ENCODE measurements at places on chromosomes 6 and 20.

DNA sequence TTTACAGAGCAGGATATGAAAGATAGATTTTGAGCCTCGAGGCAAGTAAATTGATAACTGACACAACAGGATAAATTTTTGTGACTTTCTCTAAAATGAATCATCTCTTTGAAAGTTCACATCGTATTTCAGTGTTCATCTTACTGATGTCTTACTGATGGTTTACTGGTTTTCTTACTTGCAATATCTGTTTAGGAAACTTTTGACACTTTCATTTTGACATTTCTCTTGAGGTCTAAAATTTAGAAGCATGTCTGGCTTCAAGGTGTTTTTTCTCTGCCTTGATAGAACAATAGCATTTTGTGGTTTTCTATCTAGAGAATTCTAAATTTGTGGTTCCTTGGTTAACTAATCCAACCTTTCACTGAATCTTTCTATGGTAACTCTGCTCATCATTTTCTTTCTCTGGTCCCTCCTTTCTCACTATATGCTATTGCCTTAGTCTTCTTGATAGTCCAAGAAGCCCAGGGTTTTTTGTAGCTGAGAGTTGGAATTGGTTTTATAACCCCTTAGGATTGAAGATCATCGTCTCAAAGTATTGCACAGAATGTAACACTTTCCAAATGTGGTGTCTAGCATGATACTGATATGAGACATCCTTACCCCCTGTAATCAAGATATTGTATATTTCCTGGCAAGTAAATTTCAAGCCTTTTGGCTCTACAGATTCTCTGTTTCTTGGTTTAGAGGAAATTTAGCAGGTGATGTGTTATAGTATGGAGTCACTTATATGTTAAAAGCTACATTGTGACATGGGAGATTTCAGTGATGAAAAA is 98.7 kb downstream of the RNF144B start:
- no peak for DNase-seq

DNA sequence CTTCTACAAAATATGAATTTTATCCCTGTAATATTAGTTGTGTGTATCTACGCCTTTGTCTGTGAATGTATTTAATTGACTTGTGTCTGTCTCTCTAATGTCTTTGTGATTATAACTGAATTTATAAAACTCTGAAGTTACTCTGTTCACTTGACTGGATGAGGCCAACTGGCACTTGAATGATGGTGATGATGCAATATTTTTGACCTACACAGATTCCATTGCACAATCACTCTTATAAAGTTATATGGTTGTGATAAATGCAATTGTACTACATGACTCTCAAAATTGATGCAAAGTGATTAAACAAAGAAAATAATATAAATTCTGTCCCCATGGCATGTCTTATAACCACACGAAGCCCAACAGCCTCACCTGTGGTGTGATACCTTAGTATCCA is 287.3 kb upstream of the PLN start:
- no peak for DNase-seq

GRCh38 chr6:4359108-4359730 is 223.8 kb upstream of the ECI2 start:
- DNase-seq = no peak

GRCh38 chr6:45118754-45119153 is 209.4 kb upstream of the RUNX2 start:
- DNase-seq = no peak

- DNase-seq = peak; percentile 47
These were observed 85.9 kb upstream of the TRAF3IP2 start for GRCh38 chr6:111691345-111692225.

GRCh38 chr6:106147476-106147875 is 61.3 kb downstream of the PRDM1 start:
- no peak for DNase-seq

DNA sequence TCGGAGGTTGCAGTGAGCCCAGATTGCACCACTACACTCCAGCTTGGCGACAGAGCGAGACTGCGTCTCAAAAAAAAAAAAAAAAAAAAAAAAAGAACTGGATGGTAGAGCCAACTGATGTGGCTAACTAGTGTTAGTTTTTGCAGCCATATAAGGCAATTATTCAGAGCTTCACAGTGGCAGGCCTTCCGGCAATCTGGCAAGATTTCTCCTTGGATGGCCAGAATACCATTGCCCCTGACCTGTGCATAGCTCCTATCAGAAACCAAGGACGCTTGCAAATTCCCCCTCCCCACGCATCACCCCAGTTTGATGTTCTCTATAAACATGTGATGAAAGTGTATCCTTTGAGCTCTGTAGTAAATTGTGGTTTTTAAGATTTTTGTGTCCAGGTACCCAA is 127.0 kb downstream of the RNF144B start:
- DNase-seq = no peak

- peak; percentile 26 for DNase-seq
These were observed 123.3 kb upstream of the DUSP22 start for GRCh38 chr6:168865-169455.

DNA sequence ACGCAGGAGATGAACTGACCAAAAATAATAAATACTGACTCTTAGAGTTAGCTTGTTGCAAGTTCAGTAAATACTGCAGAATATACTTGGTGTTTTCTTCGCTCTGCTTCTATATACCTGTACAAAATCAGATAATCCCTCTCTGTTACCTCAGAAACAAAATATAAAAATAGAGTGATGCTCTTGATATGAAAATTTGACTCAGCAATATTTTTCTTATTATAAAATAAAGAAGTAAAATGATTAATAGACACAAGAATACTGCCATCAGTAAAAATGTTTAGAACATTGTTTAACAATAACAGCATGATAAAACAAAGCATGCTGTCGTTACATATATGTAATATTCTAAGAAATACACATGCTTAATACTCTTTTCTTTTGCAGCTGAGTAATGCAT is 1366.9 kb upstream of the EYS start:
- no peak for DNase-seq

DNA sequence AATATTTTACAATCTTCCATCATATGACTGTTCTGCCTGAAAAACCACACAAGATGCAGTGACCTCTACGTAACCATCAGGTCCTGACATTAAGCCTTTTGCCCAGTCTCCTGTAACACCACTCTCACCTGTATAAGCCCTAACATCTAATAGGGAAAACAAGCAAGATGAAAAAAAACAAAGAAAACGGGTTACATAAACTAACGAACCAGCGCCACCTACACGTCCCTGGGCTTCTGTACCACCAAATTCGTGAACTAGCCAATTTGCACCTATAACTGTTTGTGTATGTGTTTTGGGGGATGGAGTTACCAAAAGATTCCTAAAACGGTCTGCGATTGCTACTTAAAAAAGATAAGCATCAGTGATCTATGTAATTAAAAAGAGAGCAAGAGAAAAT is 70.2 kb downstream of the BLOC1S5 start:
- no peak for DNase-seq

DNA sequence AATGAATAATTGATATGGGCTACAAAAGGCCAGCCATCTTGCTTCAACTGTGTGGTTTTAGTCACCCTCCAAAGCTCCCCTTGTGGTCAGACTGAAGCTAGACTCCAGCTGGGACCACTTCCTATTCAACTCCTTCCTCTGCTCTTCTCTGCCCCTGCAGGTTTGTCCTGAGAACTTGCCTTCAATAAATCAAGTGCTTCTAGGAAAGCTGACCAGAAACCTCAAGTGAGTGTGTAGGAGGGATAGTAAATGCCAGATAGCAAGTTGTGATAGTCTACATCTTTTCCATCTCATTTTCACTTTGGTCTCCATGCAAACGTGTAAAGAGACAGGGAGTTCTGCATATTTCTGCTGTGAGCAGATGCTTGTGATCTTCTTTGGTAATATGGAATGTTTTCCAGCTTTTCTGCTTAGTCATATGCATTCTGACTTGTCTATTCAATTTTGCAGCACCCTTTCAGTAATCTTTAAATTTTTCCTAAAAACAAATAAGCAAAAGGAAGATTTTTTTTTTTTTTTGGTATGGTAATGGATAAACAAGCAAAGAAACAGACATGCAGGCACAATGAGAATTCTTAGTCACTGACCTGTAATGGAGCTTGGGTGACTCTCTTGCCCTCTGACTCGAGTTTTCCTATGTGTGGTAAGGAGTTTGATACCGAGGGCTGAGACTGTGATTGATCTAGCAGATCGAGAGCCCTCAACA is 201.3 kb upstream of the BTBD3 start:
- DNase-seq = peak; percentile 82

- no peak for DNase-seq
These were observed 501.1 kb downstream of the PTPRT start for GRCh38 chr20:42688576-42688975.

DNA sequence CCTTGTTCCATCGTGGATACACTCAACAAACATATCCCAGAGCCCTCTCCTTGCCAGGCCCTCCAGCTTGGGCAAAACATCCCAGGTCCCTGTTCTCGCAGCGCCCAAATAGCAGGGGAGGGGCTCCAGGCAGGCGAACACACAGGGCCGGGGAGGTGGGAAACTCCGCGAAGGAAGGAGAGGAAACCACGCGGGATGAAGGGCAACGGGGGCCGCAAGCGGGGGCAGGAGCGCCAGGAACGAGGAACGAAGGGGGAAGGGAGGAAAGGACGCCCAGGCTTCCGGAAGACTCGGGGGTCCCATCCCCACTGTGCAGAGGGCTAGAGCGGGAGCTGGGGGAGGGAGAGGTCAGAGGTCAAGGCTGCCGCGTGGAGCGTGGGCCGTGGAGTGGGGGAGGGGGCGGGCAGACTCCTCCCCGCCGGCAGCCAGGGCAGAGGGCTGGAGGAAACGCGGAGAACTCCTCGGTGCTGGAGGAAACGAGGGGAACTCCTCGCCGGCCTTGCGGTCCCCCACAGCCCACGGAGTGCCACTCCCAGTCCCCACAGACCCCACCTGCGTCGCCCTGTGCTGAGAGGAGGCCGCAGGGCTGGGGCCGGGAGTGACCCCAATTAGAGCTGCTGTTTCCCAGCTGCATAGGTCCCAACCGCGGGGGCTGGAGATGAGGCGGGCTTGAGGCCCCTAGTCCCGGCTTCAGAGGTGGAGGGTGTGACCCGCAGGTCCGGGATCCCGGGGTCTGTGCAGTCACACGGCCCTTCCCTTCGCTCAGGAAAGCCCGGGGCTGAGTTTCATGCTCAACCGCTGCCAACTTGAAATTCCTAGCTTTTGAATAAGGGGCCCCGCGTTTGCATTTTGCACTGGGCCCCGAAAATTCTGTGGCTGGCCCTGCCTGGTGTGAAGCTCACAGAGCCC is 1.2 kb upstream of the RBM38 start:
- DNase-seq = no peak

GRCh38 chr6:89503641-89504040 is 70.7 kb downstream of the ANKRD6 start:
- no peak for DNase-seq

Measured in fibroblast of skin of left quadriceps (primary cell).